ENCODE measurements at places on chromosomes 16 and 17. TPM values are rescaled to one million over a fixed set of nuclear protein-coding genes. Genes with fewer than 3 reads are reported as not detected.

The C17orf78 gene
- total RNA-seq: not detected

The PRR15L gene
- total RNA-seq: not detected

The NLK gene
- 49.7 TPM for total RNA-seq

The TNFRSF13B gene
- total RNA-seq: not detected

The LAT gene
- 0.67 TPM for total RNA-seq

The GGT6 gene
- total RNA-seq: not detected

The GFAP gene
- under 0.01 TPM for total RNA-seq

The PMP22 gene
- 169 TPM for total RNA-seq

The HP gene
- not detected for total RNA-seq

The GINS2 gene
- 7.3 TPM for total RNA-seq

The SBK1 gene
- under 0.01 TPM for total RNA-seq

The ITGAD gene
- total RNA-seq: not detected

The HEXD gene
- 19.0 TPM for total RNA-seq

The NPTX1 gene
- 0.36 TPM for total RNA-seq

The MRTFB gene
- total RNA-seq: 13.4 TPM

The GLYR1 gene
- 53.1 TPM for total RNA-seq

The GGA2 gene
- total RNA-seq: 72.3 TPM

The ABCC6 gene
- under 0.01 TPM for total RNA-seq

The ZBTB4 gene
- total RNA-seq: 16.3 TPM

The GJD3 gene
- total RNA-seq: not detected

The KRTAP1-1 gene
- total RNA-seq: not detected

The CYBC1 gene
- total RNA-seq: 40.6 TPM

The GRB7 gene
- total RNA-seq: 0.33 TPM

The KRT27 gene
- 1.3 TPM for total RNA-seq

The EVI2B gene
- 1.7 TPM for total RNA-seq
